ENCODE measurements at places on chromosomes 2 and 18.
A peak's percentile ranks its signal among the peaks of the same experiment; 100 is the strongest.

DNA sequence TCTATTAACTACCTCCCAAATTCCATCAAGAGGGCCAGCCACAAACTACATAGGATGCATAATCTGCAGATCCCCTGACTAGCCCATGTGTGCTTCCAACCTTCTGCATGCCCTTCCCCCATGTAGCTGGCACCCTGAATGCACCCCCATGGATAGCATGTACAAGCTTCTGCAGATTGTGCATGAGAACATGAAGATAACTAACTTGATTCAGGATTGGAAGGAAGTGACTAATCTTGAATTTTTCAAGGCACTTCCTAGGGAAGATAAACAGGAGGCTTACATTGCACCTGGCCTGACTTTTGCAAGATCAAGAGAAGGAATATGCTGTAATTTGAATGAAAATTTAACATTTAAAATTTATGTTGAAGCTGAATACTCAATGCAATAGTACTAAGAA lies 66.7 kb downstream of the CDC42EP3 start:
- no peak for DNase-seq

- no peak for DNase-seq
Observed at GRCh38 chr2:27713201-27713600, 49.5 kb downstream of the SLC4A1AP start.

- no peak for DNase-seq
Observed at GRCh38 chr18:8139891-8140406, 469.3 kb upstream of the RAB12 start.

DNA sequence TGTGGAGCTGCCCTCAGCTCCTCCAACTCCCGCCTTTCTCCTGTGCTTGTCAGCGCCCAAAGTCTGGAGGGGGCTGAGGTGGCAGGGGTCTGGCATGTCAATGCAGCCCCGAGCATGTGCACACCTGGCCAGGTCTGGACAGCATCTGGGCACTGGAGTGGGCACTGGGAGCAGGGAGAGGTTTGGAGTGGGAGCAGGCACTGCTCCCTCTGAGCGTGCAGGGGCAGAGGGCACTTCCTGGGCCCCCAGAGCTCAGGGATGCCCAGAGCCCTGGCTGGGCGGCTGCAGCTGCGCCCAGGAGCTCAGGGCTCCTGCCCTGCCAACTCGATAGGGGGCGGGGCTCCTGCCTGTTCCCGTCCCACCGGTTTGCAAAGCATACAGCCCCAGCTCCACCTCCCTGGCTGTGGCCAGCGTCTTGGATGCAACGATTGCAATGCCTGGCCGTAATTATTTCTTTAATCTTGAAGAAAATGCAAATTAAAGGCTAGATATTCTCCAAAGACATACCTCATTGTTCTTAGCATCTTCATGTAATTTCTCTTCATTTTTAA lies 57.4 kb upstream of the LDAH start:
- DNase-seq = no peak

GRCh38 chr2:188328419-188328818 lies 36.7 kb downstream of the GULP1 start:
- no peak for DNase-seq

GRCh38 chr2:129499747-129500146 lies 479.7 kb upstream of the RAB6C start:
- DNase-seq = no peak

- no peak for DNase-seq
Observed at GRCh38 chr18:75063196-75063595, 145.7 kb downstream of the PTGR3 start.

GRCh38 chr2:3065928-3066327 lies 311.7 kb downstream of the EIPR1 start:
- DNase-seq = no peak

- no peak for DNase-seq
Observed at GRCh38 chr2:205361970-205362369, 320.3 kb upstream of the NRP2 start.

DNA sequence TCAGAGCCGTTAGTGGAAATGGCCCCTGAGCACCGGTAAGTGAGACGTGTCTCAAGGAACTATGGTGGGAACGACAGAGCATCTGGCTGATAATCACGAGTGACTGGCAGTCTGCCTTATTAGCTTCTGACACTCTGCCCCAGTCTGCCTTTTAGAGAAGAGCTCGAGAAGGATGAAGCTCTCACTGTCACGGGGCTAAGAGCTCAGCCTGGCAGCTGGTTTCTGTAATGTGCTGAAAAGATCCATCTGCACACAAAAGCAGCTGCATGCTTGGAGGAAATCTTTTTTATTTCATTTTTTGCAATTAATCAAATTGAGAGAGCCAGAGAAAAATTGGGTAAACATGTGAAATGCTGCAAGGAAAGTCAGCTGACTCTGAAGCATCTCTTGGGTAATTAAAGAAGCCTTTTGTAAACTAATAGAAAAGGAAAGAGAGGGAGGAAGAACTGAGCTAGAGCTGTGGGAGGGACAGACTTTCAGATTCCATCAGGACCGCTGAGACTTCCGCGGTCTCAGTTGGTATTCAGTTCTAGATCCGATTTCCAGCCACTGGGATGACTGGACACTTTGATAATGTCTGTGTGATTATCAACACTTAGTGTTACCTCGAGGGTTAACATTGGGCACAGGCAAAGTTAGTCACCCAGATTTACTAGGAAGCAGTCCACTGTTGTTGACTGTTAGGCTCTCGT lies 24.4 kb downstream of the MBP start:
- DNase-seq = peak; percentile 45

DNA sequence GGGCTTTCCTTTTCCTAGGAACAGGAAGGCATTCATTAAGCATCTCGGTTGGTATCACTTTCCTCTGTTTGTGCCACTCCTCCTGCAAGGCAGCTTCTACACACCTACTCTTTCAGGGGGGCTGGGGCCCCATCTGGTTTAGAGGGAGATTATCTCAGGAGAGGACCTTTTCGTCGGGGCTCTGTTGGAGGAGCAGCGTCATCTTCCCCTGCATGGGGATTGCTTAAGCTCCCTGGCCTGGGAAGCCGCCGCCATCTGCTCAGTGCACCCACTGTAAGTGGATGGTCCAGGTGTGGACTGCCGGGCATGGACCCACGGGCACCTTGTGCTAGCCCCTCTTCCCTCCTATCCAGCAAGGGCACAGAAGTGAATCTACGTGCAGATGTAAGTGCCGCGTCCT lies 355.3 kb upstream of the SMIM21 start:
- DNase-seq = no peak

DNA sequence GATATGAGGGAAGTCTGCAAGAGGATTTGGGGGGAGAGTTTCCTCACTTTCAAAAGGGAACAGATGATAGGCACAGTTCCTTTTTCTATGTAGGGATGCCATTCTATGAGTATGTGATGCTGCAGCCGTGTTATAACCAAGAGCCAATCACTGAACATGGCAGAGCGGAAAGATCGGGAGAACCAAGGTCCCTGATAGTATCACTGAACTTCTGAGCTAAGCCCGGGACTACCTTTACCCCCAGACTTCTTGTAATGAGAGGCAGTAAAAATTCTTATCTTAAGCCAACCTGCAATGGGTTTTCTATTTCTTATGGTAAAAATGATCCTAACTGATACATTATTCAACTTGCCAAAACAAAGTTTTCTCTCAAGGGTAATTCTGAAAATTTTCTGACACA lies 21.6 kb upstream of the SLC1A4 start:
- no peak for DNase-seq

- DNase-seq = no peak
Observed at GRCh38 chr2:97730245-97730644, 16.9 kb downstream of the ZAP70 start.

DNA sequence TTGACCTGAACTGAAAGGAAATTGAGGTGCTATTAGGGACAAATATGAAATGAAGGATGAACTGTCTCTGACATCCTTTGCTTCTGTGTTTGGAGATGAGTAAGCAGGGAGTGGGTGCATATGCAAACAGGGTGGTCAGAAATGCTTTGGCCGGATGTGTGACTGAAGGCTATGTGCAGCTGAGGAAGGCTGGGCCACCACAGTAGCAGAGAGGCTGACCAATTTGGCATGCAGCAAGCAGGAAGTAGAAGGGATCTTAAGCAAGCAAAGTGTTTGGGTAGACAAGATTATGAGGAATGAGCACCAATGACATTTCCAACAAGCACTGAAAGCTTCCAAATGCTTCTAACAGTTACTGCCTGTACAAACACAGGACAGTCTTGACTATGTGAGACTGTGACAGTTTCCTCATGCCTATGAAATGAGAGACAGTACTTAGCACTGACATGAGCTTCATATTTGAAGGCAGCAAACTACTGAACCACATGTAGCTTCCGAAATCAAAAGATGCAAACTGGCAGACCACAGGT lies 3.3 kb upstream of the ACTR3 start:
- DNase-seq = no peak

GRCh38 chr2:64913357-64913869 lies 75.8 kb upstream of the SLC1A4 start:
- DNase-seq = no peak

DNA sequence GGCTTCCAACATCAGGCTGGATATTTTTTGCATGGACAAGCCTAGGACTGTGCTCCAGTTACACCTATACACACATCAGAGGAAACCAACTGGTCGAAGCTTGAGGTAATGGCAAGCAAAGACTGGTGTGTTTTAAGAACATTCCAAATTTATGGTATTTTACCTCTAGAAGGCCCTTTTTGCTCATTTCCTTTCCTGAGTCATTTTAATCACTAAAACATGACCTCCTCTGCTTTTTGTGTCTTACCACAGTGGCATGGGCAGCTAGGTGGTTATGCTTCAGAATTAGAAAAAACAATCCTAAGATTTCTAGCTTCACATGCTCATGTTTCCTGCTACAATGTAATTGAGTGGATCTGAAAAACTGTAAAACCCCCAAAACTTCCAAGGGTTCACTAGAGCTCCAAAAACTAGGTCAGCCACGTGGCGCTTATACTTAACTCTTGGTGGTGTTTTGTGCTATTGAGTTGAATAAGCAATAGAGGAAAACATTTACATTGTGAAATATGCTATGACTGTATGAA lies 30.6 kb upstream of the CHRNA1 start:
- DNase-seq = no peak

GRCh38 chr2:206274434-206275311 lies at the start of gene ZDBF2:
Gene ZDBF2 (plus strand): TSS chr2:206274663. CDS start chr2:206281850, 7,187 bp downstream.
- no peak for DNase-seq

- no peak for DNase-seq
Observed at GRCh38 chr2:80548469-80548868, 243.9 kb upstream of the LRRTM1 start.

DNA sequence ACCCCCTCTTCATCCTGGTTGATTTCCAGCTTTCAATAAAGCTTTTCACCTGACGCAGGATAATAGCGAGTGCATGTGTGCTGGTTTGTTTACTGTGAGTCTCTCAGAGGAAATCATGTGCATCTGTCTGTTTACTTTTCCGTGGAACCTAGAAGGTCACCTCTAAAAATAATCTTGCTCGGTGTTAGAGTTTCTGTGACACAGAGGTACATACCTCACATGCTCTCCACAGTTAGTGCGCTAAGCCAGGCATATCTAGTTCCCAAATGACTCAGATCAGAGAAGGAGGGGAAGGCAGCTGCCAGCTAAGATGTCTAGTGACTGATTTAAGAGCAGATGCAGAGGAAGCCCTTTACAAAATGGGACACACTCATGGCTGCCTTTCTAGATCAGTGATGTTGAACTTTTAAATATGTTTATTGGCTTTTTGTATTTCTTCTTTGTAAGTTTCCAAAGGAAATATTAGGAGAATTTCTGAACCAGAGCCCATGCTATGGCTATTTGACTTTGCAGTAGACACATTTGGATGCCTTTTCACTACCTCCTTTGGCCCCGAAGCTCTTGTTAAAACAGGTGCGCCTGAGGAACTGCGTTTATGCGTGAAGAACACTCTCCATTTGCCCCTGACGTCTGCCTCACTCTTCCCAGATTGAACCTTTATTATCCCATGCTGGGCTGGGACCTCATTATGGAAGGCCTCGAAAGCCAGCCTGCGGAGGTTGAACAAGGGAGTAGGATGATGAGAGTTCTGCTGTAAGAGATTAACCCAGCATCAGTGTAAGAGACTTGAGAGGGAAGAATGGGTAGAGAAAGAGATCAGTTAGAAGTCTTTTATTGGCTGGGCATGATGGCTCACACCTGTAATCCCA lies 145.6 kb downstream of the FAM161A start:
- DNase-seq = no peak

DNA sequence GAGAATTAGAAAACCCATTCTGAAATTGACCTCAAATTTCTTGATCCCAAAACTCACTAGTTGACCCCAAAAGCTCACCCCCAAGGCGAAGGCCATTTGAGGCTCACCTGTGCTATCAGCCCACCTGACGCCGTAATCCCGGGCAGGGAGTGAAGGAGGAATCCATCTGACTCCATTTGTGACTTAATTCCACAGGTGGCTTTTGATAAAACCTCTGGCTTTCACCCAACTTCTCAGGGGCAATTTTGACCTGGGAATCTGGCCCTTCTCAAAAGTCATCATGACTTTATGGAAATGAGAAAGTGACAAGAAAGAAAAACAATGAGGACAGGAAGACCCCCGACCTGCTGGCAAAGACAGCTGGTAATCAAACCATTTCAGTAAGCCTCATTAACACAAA lies 86.9 kb upstream of the SALL3 start:
- DNase-seq = no peak

GRCh38 chr2:25885933-25886332 lies 7.6 kb upstream of the ASXL2 start:
- DNase-seq = no peak

DNA sequence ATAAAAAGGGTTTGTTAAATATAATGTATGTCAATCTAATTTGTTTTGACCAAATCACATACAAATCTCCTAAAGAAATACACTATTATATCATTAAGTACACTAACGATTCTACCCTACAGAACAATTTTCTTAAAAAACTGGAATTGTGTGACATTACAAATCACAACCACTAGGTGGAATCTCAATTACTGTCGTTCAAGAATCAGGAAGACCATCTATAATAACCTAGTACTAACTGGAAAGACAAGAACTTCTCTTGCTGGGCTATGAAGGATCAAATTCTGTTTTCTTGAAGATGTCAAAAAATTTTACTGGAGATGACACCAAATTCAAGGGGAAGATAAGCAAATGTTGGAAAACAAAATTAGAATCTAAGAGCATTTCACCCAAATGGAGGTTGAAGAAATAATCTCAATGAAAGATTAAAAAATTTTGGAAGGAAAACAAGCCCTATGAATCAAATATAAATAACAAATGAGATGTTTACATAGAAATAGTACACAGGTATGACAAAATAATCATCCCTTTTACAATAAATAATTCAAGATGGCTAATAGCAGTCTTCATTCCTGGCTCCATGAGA lies 110.9 kb downstream of the STK39 start:
- DNase-seq = no peak

DNA sequence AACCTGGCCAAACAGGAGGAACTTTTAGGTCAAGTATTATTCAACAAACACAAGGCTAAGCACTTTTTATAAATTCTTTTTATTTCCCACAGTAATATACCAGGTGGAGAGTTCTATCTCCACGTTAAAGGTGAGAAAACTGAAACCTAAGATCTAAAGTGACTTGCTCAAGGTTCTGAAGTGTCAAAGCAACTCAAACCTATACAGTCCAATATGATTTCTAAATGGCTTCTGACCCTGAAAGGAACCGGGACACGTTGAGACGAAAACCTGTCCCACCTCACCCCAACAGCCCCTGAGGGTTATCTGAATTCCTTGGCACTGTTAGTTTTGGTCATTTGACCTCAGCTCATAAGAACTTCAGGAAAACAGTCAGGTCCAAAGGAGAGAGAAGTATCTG lies 814.5 kb upstream of the LRATD1 start:
- DNase-seq = no peak
